Adipose tissue (tissue), 3 donors: ENCODE measurements at places on chromosomes 3 and 15. TPM values are rescaled to one million over a fixed set of nuclear protein-coding genes. Genes with fewer than 3 reads are reported as not detected.

Gene IL16
- 2.4 TPM for polyA plus RNA-seq

Gene IGDCC3
- not detected for polyA plus RNA-seq

Gene NEK11
- polyA plus RNA-seq = 2.6 TPM

Gene TLR9
- polyA plus RNA-seq = 0.15 TPM

Gene TRIP4
- 33.0 TPM for polyA plus RNA-seq

Gene NPAP1
- polyA plus RNA-seq = 0.03 TPM

Gene AMIGO3
- 0.87 TPM for polyA plus RNA-seq
